Hindlimb muscle (tissue), 1 donor: ENCODE measurements at places on chromosomes 7 and 10. TPM values are rescaled to one million over a fixed set of nuclear protein-coding genes. Genes with fewer than 3 reads are reported as not detected.
A peak's percentile ranks its signal among the peaks of the same experiment; 100 is the strongest.

Gene NOS3
- 9.2 TPM for polyA plus RNA-seq

DNA sequence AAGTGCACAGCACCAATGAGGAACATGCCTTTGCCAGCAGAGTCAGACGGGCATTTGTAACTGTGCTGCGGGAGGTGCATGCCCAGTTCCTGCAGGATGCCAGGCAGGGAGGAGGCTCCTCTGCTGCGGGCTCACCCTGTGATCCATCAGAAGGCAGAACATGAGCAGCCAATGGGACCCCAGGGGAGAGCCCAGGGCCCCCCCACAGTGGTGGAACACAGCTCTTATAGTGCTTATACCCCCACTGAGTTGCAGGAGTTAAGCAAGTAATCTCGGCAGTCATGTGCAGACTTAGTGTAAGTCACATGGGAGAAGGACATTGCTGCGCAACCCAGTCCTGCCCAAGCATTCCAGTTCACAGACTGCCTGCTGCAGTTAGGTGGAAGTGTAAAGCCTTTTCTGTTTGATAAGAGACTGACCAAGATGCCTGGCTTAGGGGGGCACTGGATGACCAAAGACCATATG is 120.3 kb upstream of the TMEM106B start:
- DNase-seq, result no peak

Gene CNNM1
- polyA plus RNA-seq, result not detected

Gene SKIDA1
- polyA plus RNA-seq, result 2.2 TPM

DNA sequence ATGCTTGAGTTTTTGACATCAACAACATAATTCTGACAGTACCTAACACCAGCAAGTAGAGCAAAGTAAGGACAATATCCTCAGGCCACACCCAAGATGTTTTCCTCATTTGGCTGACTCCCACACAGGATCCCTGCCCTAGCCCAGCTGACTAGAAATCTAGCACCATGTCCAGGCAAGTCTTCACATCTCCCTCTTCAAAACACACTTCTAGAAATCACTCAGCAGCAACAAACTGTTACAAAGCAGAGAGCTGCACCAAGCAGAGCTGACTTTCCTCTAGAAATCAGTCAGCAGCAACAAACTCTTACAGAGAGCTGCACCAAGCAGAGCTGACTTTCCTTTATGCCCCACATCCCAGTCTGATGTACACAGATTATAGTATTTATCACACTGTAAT is 7.7 kb downstream of the TMEM168 start:
- DNase-seq, result no peak

Gene TLX1
- not detected for polyA plus RNA-seq

GRCh38 chr7:155412416-155413253 is 45.3 kb upstream of the EN2 start:
- no peak for DNase-seq

DNA sequence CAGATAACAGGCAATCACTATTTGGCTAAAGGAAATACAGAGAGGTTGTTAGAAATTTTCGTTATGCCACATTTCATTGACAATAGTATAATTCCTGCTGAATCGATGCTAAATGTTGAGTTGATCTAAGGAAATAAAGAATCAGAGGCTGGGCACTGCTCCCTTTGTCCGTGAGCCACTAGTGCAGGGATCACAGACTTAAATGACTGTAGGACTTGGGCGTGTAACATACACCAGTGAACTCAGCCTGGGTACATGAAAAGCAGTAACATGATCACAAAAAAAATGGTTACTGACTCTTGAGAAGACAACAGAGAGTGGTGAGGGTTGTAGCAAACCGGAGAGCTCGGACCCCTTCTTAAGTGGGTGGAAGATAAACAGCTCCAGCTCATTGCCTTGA is 11.8 kb upstream of the ITGB8 start:
- DNase-seq, result no peak

GRCh38 chr7:148318838-148319237 is 271.7 kb upstream of the C7orf33 start:
- no peak for DNase-seq

Gene ANXA7
- polyA plus RNA-seq, result 59.1 TPM

DNA sequence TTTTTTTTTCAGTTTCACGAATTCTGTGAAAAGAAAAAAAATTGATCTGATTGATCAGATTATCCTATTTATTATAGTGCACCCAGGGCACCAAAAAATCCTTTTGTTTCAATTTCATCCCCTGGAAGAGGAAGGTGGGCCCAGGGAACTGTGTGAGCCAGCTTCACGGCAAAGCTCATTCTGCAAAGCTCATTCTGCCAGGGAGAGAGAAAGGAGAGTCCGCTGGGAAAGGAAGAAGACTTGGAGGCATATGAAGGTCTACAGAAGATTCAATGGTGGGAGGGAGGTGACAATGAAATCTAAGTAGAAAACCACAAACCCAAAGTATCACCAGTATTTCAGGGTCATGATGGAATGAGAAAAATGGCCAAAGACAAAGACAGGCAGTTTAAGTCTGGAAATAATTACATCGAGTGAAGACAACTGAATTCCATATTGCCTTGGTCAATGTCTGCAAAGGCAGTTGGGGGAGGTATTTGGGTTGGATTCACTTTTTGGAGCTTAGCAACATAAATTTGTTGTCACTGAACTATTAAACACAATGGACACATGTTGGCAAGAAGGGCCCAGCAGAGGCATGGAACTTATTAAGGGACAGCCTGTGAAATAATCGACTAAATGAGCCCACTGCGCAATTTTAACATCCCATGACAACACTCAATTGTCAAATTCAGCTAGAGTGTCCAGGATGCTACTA is 587.8 kb upstream of the MKI67 start:
- DNase-seq, result peak; percentile 87

GRCh38 chr10:91579329-91579985 is 53.4 kb downstream of the PPP1R3C start:
- DNase-seq, result no peak

GRCh38 chr7:55898287-55898686 is 11.0 kb downstream of the ZNF713 start:
- DNase-seq, result no peak

DNA sequence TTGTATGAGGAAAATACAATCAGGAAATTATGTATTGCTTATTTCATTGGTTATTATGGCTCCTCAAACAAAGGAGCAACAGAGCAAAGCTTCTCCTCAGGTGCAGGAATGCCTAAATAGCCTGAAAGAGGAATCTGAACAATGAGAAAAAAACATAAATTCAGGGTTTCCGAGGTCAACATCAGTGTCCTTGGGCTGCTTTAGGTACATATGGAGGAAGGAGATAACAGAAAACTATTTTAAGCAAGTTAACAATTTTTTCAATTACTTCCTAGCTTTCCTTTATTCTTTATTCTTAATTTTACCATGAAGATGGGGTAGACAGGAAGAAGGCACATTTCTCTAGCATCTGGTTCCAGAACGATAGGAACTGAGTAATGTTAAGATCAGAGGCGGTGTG is 14.0 kb downstream of the SLC16A9 start:
- no peak for DNase-seq

Gene AGK
- polyA plus RNA-seq, result 16.9 TPM

- no peak for DNase-seq
These were observed 8.9 kb downstream of the FBXL13 start for GRCh38 chr7:103065667-103066066.

Gene GARIN1A
- 2.1 TPM for polyA plus RNA-seq

DNA sequence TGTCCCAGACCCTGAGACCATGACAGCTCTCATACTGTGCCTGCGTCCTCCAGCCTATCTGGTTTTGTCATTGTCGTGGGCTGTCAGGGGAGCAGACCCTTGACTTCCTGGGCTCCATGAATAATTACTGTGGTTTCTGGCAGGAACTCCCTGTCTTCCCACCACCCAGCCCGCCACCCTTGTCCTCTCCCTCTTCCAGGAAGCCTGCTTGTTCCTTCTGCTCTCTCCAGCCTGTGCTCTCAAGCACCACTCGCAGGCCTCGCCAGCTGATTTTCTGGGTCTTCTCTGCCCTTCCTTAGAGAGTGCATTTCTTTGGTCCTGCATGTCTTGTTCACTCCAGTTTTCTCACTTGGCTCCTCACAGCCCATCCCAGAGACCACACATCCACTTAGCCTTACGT is 224.5 kb upstream of the INHBA start:
- no peak for DNase-seq

Gene CPN1
- polyA plus RNA-seq, result not detected

DNA sequence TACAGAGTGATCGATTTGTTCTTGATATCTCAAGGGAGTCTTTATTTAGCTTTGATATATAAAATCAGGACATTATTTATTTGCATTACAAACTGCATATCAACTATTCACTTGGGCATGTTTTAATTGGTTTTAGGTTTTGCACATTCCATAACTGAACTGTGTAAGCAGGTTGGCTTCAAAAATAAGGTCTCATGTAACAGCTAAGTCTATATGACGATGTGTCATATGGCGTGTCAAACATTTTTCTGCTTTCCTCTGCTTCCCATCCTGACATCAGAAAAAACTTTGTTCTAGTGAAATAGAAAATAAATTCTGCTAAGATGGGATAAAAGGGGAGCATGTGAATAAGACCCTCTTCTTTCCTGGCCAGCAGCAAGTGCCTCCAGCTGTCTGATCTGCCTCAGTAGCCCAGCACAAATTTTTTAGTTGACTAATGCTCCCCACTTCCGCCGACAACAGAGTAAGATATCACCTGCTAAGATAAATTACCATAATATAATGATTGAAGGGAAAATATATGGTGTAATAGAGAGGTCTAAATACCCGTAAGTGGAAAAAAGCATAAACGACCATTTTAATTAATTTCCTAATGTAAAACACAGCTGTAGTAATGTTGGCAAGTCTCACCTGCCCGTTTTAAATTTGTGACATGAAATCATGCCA is 180.5 kb downstream of the TAX1BP1 start:
- DNase-seq, result no peak

DNA sequence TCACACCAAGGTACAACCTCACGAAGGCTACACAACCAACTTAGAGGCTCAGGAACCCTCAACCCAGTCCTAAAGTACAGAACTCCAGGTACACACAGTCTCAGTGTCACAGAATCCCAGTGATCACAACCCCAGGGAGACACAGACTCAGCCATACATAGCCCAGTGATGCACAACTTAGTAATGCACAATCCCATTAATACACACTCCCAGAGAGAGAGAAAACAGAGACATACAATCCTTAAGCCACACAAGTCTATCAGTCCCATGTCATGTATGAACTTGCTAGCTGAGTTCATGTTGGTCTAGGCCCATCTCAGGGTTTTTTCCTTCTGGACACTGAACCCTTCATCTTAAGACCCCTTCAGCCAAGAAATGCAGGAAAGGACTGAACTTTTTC is 4.6 kb downstream of the KCNIP2 start:
- DNase-seq, result no peak

- DNase-seq, result no peak
These were observed 6.3 kb downstream of the NAT16 start for GRCh38 chr7:101173752-101174244.

DNA sequence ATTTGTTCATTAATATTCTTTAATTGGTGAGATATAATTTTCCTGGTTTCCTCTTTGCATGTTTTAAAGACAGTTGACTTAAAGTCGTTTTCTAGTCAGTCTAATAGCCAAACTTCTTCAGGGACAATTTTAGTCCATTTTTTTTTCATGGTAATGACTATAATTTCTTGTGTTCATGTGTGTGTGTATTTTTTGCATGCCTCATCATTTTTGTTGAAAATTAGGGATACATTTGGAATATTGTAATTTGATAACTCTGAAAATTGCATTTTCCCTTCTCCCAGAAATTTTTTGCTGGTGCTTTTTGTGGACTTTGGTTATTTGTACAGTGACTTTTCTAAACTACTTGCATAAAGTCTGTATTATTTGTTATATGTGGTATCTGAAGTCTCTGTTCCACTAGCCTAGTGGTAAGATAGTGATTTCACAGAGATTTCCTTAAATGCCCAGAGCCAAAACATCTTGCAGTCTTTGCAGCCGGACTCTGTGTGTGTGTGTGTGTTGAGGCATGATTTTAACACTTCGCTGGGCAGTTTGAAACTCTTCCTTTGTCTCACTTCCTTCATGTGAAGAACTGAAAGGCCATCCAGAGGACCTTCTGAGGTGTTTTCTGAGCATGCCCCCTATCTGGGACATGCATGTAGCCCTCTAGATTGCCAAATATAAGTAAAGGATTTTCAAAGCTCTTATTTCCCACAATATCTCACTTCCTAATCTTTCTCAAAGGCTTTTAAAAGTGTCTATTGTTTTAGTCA is 40.9 kb upstream of the ZNF365 start:
- DNase-seq, result no peak

Gene SGCE
- 119 TPM for polyA plus RNA-seq

Gene ABCA13
- polyA plus RNA-seq, result 0.10 TPM
